ENCODE measurements at places on chromosomes 4 and X. TPM values are rescaled to one million over a fixed set of nuclear protein-coding genes. Genes with fewer than 3 reads are reported as not detected.
A peak's percentile ranks its signal among the peaks of the same experiment; 100 is the strongest.

Gene MAGEB1
- total RNA-seq = not detected

DNA sequence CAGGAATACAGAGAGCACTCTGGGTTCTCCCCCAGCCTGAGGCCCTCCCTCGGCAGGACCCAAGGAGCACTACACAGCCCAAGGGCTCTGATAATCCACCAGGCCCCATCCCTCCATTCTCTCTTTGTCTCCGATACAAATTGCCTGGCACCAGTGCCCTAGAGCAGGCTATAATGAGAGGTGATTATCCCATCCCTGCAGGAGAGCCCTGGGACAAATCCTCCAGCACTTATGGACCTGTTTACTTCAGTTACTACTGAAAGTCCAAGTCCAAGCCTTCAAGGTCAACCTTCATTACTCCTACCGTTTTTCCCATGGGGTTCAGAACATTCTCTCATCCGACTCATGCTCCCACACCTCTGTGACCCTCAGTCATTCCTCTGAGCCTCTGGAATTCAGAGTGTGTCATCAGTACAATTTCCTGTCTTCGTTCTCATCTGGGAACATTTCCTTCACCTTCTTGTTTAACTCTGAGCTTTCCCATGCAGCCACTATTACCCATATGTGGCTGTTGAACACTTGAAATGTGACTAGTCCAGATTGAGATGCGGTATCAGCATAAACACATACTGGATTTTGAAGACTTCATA, 299.0 kb downstream of the RAPGEF2 start:
- DNase-seq = peak; percentile 81

Gene STATH
- not detected for total RNA-seq

- no peak for DNase-seq
Measured at GRCh38 chrX:153726286-153727122, 1.8 kb downstream of the ABCD1 start.

Gene MAGEC2
- total RNA-seq = not detected

Gene AKAP14
- total RNA-seq = not detected

Gene ZCCHC13
- not detected for total RNA-seq

GRCh38 chr4:138927072-138927471, 88.5 kb upstream of the NOCT start:
- no peak for DNase-seq

- DNase-seq = no peak
Measured at GRCh38 chr4:139887962-139888735, 222.5 kb downstream of the MGST2 start.

Gene SPCS3
- 78.4 TPM for total RNA-seq

Gene PPBP
- total RNA-seq = not detected

DNA sequence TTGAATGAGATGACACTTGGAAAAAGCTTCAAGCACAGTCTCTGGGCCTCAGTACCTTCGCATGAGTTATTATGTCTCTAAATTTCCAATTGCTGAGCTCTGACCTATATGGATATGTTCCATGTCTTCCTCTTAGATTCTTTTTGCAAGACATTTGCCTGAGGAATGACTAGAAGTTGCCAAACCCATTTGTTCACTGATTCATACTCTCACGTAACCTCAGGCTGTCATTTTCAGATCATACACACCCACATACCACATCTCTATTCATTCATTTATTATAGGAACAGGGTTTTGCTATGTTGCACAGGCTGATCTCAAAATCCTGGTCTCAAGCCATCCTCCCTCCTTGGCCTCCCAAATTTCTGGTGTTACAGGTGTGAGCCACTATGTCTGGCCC, 2137.1 kb upstream of the TENM3 start:
- no peak for DNase-seq

GRCh38 chr4:172050911-172051310, 237.7 kb downstream of the GALNTL6 start:
- no peak for DNase-seq
